ENCODE measurements at places on chromosomes 5 and 9.

- DNase-seq = no peak
Measured at GRCh38 chr9:104711604-104712003, 17.3 kb downstream of the OR13D1 start.

DNA sequence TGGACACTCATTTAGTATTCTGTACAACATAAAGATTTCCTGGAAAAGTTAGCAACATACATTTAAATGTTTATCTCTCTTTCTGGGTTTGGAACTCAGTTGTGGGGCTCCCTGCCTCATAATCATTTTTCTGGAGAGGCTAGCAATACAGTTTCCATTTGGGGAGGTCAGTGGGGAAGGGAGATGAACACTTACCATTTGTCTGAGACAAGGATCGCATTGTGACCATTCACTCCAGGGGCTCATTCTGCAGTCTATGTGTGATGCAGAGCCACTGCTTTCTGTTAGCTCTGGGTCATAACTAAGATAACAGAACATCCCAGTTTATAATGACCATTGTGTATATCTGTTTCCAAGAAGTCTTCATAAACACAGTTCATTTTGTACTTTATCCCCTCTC lies 22.4 kb downstream of the C9 start:
- no peak for DNase-seq

DNA sequence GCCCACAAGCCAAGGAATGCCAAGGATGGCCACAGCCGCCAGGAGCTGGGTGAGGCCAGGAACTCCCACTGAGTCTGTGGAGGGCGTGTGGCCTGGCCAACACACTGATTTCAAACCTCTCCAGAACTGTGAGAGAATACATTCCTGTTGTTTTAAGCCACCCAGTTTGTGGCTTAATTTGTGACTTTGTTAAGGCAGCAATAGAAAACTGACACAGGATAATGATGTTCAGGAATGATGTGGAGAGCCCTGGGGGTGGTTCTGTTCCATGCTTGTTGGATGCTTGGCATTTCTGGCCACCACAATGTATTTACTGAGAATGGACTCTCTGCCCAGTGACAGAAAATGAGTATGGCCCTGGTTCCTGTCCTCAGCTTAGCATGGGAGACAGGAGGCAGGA lies 82.8 kb downstream of the DAP start:
- no peak for DNase-seq

DNA sequence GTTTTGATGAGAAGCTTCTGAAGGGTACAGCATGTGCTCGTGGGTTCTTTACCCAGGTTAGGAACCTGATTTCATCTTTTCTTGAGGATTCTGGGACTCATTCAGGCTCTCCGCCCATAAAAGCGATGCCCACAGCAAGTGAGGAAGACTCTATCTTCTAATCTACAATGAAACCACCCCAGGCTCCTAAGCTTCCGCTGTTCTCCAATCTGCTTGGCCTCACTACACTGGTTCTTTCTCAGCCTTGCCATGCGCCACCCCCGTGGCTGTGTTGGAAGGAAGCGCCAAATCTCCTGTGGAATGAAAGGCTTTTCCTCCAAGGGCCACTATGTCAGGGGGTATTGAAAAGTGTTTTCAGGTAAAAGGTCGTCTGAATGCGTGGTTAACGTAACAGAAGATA lies 135.6 kb downstream of the MYO10 start:
- DNase-seq = no peak

- no peak for DNase-seq
Measured at GRCh38 chr9:95635986-95636671, 119.4 kb upstream of the PTCH1 start.

- DNase-seq = no peak
Measured at GRCh38 chr5:76503929-76504328, 100.8 kb downstream of the IQGAP2 start.

GRCh38 chr5:173963182-173963838 lies 25.7 kb upstream of the C5orf47 start:
- peak; percentile 69 for DNase-seq

DNA sequence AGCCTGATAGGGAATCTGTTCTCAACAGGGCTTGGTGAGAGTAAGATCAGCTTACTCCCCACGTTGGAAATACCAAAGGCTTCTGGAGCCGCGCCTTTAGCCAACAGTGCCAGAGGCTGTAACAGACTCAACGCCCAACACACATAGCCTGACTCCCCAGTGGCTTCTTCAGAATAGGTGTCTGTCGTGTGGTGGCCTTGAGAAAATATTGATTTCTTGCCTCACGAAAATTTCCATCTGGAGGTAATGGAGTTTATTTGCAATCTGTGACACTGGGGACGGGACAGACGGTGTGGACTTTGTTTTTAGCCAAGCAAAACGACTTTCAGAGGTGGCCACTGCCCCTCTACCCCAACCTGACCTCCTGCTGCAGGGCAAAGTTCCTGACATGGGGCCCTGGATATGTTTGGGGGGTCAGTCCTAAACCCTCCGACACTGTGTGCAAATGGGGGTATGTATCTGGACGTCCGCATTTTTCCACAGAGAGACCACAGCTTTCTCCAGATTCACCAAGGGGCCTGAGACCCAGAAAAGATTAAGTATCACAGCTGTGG lies 189.3 kb downstream of the CDK5RAP2 start:
- no peak for DNase-seq

GRCh38 chr5:124755565-124755964 lies 9.1 kb upstream of the ZNF608 start:
- DNase-seq = no peak

DNA sequence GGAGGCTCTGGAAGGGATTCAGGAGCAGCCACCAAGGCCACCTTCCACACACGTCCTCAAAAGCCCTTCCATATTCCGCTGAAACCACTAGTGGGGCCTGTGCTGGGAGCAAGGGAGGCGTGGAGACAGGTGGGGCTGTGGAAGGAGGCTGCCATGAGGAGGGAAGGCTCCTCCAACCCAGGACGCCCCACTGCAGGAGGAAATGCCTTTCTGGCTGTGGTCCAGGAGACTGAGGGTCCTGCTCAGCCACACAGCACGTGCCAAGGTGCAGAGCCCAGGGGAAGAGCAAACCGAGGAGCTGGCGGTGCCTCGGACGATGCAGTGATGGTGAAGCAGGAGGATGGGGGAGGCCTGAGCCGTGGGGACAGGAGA lies 49.5 kb downstream of the ADAMTS2 start:
- no peak for DNase-seq

GRCh38 chr9:134487066-134487710 lies 154.4 kb upstream of the COL5A1 start:
- DNase-seq = no peak

GRCh38 chr5:179209359-179210150 lies 135.7 kb downstream of the ADAMTS2 start:
- DNase-seq = peak; percentile 94

- DNase-seq = no peak
Measured at GRCh38 chr5:14260637-14261036, 117.5 kb downstream of the TRIO start.

- no peak for DNase-seq
Measured at GRCh38 chr5:62343428-62343827, 37.4 kb downstream of the KIF2A start.
